ENCODE measurements at places on chromosomes 3 and 15.

DNA sequence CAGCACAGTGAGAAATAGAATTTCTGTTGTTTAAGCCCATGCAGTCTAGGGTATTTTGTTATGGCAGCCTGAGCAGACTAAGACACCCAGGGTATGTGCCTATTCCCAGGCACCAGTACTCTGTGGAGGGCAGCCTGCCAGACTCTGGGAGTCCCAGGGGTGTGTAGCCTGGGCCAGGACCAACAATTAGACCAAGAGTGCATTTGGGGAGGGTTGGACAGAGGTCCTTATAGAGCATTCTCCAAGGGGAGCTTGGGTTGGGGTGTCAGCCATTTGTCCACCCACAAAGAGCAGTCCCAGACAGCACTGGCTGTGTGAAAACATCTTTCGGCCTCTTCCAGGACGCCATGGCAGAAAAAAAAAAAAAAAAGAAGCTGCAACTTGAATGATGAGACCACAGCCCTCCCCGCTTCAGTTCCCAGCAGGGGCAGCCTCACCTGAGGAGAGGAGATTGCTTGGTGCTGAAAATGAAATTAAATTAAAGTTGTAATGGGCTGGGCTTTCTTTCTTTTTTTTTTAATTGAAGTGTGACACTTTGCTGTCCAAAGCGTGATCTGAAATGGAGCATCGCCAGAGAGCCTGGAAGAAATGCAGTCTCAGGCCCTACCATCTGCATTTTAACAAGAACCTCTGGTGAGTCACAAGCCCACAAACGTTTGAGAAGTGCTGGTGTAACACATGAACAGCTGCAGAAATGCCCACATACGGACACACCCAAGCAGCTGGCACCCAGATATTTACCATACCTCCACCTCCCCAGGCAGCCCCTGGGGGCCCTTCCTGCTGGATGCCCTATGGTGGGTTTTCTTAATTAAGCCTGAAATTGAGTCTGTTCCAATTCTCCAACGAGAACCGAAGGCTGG is 21.3 kb upstream of the CAV3 start:
- no peak for DNase-seq

- DNase-seq, result no peak
Observed at GRCh38 chr3:3109407-3110298, 521 bp downstream of the IL5RA start.

GRCh38 chr15:95304151-95304946 is 1026.2 kb upstream of the NR2F2 start:
- DNase-seq, result no peak

- DNase-seq, result no peak
Observed at GRCh38 chr15:77104155-77104554, 33.2 kb upstream of the TSPAN3 start.

DNA sequence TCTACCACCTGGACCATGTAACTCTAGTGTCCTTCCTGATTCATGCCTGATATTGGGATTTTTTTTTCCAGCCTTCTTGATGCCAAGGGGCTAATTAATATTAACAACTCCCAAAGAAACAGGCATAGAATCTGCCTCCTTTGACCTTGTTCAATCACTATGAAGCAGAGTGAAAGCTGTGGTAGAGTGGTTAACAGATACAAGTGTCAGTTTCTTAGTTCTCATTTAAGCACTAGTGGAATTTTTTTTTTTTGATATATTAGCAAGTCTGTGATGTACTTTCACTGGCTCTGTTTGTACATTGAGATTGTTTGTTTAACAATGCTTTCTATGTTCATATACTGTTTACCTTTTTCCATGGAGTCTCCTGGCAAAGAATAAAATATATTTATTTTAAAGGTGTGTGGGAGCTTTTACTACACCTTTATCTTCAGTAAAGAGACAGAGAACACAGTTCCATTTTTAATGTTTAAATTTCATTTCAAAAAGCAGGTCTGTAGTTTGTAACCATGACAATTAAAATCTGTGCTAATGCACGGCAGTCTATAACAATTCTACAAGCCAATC is 67.1 kb downstream of the TOP2B start:
- DNase-seq, result no peak

DNA sequence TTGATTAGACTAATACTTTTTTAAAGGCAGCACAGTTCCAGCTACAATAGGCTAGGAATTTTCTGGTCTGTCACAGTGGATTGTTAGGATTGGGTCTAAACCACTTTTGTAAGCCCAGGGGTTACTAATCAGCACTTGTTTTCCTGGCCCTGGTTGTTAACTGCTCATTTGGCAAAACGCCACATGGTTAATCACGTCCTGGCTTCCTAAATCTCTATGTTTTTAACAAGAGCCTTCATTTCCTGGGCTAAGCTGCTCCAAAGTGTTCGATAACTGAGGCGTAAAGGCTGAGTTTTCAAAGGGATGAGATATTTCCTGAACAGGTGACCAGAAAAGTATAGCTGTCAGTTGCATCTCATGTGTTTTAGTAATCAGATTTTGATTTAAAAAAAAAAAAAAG is 38.9 kb upstream of the CLRN1 start:
- no peak for DNase-seq

DNA sequence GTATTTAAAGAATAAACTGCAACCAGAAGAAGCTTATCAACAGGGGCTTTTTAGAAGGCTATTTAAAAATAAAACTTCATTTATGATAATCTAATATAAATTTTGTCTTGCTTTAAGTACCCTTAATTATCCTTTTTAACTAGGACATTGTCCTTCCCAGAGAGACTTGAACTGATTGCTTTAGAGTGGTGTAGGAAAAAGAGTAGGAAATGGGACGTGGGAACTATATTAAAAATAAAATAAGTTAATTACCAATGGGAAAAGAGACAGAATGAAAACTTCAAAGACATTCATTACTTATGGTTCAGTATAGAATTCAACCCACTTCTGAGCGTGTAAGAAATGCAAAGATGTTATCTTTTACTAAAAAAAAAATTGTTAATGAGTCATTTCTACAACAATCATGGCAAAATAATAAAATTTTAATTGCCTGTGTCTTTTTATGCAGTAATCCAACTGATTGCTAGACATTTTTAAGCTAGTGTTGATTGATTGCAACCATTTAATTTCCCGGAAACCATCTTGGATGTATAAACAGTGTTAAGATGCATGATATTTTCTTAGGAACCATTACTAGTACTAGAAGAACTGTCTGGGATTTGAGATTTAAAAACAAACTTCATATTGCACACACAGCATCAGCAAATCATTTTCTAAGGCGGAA is 298.8 kb upstream of the UMPS start:
- no peak for DNase-seq

DNA sequence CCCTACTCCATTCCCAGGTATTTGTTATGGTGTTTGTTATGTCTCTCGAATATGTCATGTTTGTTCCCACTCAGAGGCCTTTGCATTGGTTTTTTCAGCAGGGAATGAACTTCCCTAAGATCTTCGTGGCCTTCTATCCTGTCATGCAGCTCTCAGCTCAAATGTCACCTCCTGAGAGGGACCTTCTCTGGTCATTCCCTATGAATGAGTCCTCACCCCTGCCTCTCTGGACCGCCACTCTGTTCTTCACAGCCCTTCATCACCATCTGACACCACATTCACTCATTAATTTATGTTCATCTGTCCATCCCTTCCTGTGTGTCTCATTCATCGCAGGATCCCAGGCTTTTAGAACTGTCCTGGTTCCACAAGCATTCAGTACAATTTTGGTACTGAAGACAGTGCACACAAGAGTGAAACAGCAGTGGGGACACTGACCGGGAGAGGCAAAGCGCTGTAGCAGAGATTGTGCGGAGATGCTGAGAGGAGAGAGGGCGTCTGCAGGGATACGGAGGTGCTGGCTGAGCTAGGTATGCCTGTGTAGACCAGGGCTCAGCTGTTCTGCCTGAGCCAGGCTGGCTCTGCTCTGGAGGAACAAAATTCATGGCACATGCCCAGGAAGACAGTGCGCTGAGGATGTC is 132.3 kb downstream of the CHCHD6 start:
- DNase-seq, result no peak

GRCh38 chr15:28896951-28897350 is 11.2 kb downstream of the APBA2 start:
- DNase-seq, result no peak

- DNase-seq, result no peak
Observed at GRCh38 chr3:21328711-21329390, 422.2 kb downstream of the ZNF385D start.

DNA sequence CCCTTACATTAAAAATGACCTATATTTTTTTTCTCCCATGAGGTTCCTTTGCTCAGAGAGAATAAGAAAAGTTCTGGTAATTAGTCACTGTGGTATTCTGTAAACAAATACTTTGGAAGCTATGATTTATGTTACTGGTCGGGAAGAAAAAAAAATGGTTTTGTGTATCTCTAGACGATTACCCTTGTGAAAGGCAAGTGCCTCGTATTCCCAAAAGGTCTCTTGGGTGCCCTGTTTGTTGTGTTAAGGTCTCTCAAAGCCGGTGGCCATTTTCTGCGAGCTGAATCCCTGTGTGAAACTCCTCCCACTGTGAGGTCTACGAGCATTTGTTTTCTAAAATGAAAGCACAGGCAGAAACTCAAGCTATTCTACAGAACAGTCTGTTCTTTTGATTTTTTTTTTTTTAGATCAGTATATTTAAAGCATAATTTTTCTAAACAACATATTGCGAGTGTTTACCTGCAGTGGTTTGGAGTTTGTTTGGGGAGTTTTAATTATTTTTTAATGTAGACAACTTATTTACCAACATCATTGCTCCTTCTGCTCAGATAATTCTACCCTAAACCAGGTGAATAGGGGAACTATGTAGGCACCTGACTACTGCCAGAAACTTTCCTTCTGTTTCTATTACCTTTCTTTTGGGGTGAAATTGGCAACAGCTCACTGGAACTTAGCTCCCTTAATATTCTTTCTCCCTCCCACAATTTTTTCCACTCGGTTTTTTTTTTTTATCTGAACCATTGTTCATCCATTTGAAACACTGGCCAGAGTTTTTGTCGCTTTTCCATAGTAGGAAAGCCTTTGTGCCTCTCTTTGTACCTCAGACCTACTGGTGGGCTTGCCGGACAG is 44.0 kb downstream of the ZBTB38 start:
- no peak for DNase-seq

DNA sequence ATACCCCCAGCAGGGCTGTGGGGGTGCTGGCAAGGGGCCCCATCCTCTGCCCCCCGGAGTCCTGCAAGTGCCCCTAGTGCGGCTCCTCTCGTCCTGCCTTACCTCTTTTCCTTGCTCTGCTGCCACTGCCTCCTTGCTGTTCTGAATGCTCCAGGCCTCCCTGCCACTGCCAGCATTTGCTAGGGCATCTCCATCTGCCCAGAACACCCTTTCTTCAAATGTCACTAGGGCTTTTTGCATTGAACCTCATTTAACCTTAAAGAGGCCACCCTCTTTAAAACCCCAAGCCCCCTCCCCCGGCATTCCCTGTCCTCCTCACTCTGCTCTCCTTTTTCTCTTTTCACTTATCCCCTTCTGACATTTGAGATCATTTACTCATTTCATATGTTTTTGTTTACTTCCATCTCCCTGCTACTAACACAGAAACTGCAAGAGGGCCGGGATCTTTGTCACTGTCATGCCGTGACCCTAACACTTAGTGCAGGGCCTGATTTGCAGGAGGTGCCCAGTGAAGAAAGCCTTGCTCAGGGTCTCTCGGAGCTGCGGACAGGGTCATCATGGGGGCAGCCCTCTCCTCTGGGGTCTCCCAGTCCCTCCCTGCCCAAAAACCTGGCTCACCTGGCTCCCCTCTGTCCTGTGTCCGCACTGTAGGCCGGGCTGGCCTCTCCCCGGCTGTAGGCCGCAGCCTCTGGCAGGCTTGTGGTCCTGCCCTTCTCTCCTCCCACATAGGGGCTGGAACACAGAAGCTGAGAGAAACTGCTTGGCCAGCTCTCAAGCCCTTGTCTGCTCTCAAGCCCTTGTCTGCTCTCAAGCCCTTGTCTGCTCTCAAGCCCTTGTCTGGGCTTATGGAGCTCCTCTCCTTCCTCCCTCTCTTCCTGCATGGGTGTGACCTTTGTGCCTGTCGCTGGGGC is at the start of gene ACOX2:
TSS of gene ACOX2 (minus strand) at position 690 of the 911 bp plus-strand sequence. CDS start 2,084 bp downstream, outside the sequence.
- no peak for DNase-seq

DNA sequence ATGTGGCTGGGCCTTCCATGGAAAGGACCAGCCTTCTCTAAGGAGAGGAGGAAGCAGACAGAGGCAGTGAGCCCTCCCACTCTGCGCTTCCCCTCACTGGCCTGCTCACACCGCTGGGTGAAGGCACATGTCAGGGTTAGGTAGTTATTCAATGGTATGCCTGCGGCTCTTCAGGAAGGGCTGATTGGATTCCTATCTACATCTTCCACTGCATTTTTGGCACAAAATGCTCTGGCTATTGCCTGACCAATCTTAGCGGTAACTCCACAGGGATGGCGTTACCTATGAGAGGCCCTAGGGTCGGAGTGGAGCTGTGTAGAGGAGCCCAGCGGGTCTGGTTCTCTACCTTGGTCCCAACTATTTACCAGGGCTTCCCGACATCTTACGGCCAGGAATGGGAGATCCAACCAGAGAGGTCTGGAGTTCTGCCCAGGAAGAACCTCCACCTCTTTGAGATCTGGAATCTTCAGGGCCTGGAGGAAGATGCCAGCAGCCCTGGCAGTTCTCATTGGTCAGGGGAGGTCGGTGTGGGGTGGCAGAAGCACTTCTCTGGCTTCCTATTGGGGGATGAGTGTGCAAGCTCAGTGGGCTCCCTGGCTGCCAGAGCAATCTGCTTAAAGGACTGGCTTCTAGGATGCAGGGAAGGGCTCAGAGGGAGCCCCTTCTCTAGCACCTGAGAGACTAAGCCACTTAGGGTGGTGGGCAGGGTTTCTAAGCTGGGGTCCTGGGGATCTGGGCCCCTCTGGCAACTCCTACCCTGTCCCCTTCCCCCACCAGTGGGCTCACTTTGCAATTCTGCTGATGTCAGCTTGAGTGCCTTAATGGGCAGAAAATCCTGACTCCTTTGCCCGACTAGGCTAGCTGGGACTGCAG is 24.3 kb downstream of the SNX33 start:
- no peak for DNase-seq

GRCh38 chr15:90713081-90713480 is 4.1 kb upstream of the BLM start:
- DNase-seq, result no peak

GRCh38 chr3:172202797-172203196 is 163.4 kb downstream of the FNDC3B start:
- no peak for DNase-seq

DNA sequence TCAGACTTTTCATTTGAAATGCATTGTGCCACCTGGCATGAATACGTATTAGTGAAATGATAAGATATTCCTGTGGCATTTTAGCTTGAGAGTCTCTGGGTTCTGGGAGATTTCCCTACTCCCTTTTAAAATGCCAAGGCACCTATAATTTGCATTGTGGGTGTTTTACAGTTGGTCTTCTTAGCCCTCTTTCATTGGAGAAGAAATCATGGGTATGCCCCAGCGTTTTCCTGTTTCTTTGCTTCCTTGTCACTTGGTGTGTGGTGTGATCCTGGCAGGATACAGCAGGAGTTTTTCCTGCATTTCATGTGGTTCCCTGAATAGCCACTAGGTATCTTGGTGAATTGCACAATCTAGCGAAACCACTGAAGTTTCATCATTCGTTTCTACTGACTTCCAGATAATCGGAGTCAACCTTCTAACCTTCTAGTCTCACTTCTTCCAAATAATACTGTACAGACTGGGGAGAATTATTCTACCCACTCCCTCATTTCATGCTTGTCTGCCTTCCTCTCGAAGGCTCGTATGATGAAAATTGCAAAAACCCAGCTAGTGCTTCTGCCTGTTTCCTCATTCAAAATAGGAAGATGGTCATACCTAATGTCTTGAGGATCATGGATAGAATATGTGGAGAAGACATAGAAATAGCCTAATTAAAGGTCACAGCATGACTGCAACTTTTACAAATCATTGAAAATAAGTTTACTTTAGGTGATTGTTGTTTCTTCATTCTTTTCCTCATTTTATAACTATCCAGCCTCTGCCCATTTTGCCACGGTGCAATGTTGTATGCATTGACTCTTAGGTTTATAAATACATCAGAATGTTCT is 2.6 kb downstream of the BHLHE40 start:
- DNase-seq, result no peak

Data from stimulated activated CD4-positive, alpha-beta T cell treated with anti-CD3 and anti-CD28 coated beads, Interleukin-1b, Interleukin-23, amount 100 ng/mL, for 1 hour (primary cell).